ENCODE measurements at places on chromosomes 2 and 18.
A peak's percentile ranks its signal among the peaks of the same experiment; 100 is the strongest.

DNA sequence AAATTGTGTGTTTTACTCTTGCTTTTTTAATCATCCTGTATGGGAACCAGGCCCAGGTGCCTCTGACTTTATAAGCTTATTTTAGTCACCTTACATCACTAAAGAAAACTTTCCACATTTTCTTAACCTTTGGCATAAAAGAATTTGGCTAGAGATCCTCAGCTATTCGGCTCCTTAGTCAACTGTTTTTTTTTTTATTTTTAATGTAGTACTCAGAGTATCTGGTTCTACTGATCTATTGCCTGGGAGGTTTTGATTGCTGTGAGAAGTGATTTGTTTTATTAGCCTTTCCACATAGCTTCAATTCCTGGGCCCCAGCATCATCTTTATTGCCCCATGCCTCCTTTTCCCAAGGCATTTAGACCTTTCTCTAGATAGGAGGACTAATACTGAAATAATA, 121.0 kb downstream of the MYO1B start:
- DNase-seq, result no peak

DNA sequence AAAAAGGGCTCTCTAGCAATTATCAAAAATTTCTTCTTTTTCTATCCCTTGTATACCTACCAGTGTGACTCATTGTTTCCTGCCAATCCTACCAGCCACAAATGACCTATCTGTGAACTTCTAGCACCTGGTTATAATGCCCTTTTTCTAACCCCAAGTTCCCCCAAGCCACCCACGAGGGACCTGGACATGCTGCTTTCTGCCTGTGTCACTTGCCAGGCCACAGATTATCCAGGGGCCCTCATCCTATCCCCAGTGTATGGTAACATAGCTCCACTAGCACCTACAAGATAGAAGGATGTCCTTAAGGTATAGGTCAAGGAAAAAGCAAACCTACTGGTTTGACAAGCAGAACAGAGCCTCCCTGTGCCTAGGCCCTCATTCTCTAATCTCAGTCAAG, 26.8 kb downstream of the AAK1 start:
- DNase-seq, result peak; percentile 43

DNA sequence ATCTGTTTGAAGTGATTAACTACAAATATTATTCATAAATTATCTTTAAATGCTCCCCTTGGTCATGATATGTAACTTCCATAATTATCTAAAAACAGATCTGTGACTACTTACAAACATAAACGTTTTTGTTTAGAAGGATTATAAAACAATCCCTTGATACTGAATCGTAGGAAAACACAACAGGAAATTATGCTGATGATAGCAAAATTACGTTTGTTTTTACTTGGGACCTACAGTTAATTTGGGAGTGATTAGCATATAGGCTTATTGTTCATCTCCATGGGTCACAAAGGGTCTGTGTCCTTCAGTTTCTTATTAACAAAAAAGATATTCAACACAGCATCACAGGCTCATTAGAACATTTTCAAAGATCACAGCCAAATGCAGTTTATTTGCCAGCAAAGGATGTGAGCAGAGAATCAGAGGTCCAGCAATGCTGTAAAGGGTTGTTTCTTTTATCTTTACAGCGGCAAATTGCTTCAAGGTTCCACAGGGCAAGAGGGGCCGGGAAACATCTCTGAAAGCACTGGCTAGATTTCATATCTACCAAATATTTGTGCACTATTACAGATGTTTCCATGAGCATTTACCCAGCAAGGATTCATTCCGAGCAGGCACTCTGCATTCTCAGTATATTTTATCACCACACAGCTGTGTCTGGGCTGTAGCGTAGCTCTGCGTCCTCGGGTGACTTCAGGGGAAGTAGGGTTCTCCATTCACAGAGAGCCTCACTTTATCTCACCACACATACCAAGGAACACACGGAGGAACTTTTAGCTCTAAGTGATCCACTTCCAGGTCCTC, 4.1 kb downstream of the CCDC195 start:
- DNase-seq, result no peak

DNA sequence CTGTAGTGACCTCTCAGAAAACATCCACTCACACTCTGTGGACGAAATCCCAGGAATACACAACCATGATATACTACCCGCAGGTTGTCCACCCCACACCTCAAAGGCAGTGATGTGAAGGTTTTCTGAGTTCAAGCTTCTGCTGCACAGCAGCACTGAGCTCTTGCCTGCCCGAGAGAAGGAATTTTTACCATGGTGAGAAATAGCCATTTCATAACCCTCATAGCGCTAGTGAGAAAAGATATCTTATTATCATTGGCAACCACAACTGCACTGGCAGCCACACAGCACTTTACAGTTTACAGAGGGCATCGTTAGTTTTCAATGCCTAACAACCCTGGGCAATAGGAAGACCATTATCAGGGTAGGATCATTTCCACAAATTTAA, 36.9 kb downstream of the NAPG start:
- DNase-seq, result no peak

- DNase-seq, result no peak
Measured at GRCh38 chr2:76932550-76932949, 589.6 kb downstream of the LRRTM4 start.

- no peak for DNase-seq
Measured at GRCh38 chr18:50687491-50687890, 127.6 kb downstream of the MAPK4 start.

- DNase-seq, result no peak
Measured at GRCh38 chr18:74019864-74020263, 127.8 kb downstream of the FBXO15 start.

GRCh38 chr2:218010140-218010983, 7.6 kb upstream of the TNS1 start:
- DNase-seq, result no peak

DNA sequence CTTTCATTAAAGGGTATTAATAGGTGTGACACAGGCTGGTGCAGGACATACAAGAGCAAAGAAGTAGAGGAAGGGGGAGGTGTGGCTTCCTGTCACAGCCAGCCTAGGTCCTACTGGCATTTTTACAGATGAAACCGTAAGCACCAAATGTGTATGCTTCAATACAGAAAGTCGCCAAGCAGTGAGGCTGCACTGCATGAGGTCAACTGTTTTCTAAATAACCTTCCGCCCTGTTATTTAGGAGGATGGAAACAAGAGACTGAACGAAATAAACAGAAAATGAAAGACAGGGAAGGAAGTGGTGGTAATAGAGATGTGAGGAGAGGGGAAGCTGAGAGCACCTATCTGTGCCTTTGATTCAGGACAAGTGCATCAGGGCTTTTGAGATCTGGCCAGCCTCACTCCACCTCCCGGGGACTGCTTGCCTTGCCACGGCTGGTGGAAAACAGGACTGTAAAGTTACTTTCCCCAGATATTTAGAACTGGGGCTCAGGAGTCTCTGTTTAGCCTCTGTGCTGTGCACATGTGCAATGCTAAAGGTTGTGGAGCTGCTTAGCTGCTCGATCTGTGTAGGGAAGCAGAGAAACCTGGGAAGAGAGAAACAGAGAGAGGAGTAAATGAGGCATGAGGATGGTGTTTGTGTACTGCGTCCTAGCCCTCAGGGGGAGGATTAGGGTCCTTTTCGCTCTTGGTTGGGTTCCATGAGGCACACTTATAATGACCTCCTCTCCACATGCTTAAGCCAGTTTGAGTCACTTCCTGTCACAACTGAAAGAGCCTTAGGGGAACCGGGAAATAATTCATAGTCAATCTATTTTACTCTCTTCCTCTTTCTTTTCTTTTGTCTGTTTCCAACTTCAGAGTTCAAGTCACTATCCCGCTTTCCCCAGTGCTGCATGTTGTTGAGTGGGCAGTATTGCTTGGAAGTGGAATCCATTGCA, 62.3 kb upstream of the BOD1L2 start:
- no peak for DNase-seq

GRCh38 chr2:202723746-202724145, 89.0 kb downstream of the FAM117B start:
- DNase-seq, result no peak

DNA sequence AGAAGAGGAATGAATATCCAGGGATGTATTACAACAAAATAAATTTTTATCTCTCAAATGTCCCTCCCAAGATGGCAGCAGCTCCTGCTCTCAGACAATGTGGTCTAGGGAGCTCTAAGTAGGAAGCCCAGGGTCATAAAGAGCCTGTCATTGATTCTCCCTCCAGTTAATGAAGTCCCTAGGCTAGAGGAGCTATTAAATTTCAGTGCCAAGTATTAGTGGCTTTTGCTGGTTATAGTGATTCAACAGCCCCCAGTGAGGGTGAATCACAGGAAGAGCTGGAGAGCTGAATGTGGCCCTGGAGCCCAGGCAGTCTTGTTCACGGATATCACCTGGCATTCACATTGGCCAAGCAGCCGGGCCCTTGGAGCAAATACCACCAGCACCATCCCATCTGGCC, 109.8 kb upstream of the YPEL5 start:
- DNase-seq, result no peak

- no peak for DNase-seq
Measured at GRCh38 chr2:20594048-20594750, 56.7 kb downstream of the HS1BP3 start.

- DNase-seq, result no peak
Measured at GRCh38 chr2:164777847-164778461, 63.7 kb downstream of the COBLL1 start.

- no peak for DNase-seq
Measured at GRCh38 chr2:56390644-56391043, 206.9 kb downstream of the CCDC85A start.

- no peak for DNase-seq
Measured at GRCh38 chr2:68018727-68019126, 44.1 kb downstream of the C1D start.

- DNase-seq, result no peak
Measured at GRCh38 chr2:85550486-85550885, 10.8 kb downstream of the GGCX start.

GRCh38 chr2:234764372-234764771, 187.4 kb upstream of the SH3BP4 start:
- no peak for DNase-seq

GRCh38 chr18:41021089-41021488, 933.9 kb upstream of the PIK3C3 start:
- no peak for DNase-seq

GRCh38 chr2:240733803-240734495, 42.3 kb downstream of the AQP12A start:
- no peak for DNase-seq

DNA sequence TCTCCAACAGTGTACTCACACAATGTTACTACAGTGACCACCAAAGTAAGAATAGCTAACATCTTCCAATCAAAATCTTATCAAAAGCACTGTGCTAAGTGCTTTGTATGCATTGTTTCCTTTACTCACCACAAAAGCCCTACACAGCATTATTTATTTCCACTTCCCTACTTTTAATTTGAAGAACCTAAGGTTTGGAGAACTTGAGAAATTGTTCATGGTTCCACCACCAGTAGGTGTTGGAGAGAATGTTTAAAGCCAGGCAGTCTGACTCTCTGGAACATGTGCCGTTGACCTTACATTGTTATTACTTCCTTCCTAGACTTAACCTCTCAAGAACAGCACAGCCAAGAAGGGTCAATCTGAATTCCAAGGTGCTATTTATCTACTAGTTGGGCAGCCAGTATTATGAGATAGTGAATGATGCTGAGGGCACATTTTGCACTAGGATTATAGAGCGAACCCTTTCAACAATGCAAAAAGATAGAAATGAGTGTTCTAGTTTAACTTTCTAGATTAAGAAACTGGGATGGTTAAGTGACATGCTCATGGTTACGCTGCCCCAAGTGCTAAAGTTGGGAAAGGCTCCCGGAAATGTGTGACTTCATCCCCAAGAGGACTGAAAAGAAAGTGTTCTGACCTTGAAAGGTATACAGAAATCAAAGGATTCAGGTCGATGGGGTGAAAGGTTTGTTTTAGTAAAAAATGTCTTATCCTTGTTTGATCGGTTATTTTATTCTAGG, 55.2 kb upstream of the FAM136A start:
- no peak for DNase-seq

- no peak for DNase-seq
Measured at GRCh38 chr18:36328385-36328858, 30.9 kb downstream of the FHOD3 start.

DNA sequence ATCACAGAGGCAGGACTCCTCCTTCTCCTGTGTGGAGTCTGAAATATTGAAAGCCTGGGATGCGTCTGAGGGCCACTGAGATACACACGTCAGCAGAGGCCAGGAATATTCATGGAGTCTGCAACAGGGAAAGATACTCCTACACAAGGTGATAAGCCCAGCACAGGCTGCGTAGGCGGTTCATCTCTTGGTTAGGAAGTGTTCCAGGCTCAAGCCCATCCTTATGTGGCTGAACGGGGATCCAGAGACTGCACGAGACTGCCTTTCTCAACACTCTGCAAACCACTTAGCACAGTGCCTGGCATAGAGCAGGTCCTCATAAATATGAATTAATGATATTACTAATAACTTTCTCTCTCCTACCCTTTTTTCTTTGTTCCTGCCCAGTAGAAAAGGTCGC, 29.2 kb upstream of the AGPS start:
- no peak for DNase-seq

DNA sequence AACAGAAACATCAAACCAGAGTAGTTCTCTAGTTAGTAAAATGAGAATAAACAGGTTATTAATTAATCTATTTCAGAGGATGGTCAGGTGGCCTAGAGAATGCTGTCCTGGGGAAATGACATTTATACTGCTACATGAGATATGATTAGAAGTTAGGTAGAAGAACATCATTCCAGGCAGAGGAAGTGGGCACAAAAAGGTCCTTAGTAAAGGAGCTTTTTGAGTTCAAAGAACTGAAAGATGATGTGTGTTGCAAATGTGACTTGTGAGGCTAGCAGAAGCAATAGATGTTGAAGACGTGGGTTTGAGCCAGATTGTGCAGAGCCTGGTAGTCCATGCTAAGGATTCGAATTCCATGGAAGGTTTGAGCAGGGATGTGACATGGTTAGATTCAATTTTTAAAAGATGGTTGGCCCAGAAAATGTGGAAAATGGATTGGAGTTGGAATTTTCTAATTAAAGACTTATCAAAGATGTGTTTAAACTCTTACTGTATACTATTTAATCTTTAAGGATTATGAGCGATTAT, 34.2 kb downstream of the RAB10 start:
- DNase-seq, result no peak

GRCh38 chr2:119431155-119431975, at the start of gene TMEM37:
Gene TMEM37 (plus strand): TSS chr2:119431854. CDS start chr2:119431904, 50 bp downstream.
- DNase-seq, result no peak

GRCh38 chr18:49071317-49071716, 120.6 kb upstream of the SMAD7 start:
- DNase-seq, result no peak

- no peak for DNase-seq
Measured at GRCh38 chr2:216486271-216486670, 12.4 kb upstream of the RPL37A start.

DNA sequence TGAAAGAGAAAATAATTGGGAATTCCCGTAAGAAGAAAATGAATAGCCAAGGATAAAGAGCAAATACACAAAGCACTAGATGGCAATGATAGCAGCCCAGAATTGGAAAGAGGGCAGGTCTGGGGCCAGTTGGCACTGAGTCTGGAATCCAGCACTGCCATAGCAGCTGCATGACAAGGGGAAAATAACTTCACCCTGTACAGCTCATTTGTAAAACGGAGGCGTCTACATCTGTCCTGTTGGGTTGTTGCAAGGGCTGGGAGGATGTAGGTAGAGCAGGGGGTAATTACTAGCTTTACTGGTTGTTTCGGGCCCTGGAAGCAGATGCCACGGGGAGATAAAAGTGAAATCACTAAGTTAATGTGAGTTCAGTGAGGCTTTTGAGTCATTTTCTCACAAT, 110.0 kb upstream of the RASGRP3 start:
- no peak for DNase-seq

Measured in stimulated activated CD8-positive, alpha-beta memory T cell treated with anti-CD3 and anti-CD28 coated beads, Interleukin-15, amount 100 ng/mL, for 4 hours (primary cell).